Stimulated activated CD8-positive, alpha-beta memory T cell treated with anti-CD3 and anti-CD28 coated beads, Interleukin-7, amount 100 ng/mL, for 4 hours (primary cell): ENCODE measurements at places on chromosomes 3 and 15.
A peak's percentile ranks its signal among the peaks of the same experiment; 100 is the strongest.

DNA sequence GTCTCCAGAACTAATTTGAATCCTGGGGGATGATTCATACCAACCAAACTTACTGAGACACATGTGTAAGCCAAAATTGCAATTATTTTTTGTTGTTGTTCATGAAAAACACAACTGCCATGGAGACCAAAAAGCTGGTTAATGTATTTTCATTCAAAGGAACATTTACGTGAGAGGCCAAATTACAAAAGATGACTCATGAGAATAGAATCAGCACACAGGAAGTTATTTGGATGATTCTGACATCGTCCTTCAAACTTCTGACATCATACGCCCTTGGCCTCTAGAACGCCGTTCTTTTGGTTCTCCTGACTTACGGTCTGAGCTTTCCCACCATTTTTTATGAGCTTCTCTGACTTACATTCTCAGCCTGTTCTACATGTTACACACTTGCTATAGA is 3.0 kb upstream of the ZNF280D start:
- DNase-seq = no peak

DNA sequence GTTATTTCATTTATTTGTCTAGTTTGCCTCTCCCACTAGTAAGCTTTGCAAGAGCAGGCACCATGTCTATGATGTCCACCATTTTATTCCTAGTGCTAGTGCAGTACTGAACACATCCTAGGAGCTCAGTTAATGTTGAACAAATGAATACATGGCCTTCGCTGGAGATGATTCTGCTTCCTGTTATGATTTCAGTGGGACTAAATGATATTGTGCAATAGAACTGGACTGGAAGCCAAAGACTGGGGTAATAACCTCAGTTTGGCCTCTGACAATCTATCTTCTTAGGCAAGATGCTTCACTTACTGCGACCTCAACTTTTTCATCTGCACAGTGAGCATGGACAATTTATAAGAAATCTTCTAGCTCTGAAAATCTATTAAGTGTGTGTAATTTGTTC is 191.3 kb downstream of the ADAMTSL3 start:
- no peak for DNase-seq

- DNase-seq = no peak
Observed at GRCh38 chr3:184733181-184733580, 21.3 kb upstream of the MAGEF1 start.

GRCh38 chr15:41279535-41280283 is 48.6 kb downstream of the CHP1 start:
- DNase-seq = no peak

GRCh38 chr3:171283183-171283847 is 176.9 kb downstream of the TNIK start:
- no peak for DNase-seq

DNA sequence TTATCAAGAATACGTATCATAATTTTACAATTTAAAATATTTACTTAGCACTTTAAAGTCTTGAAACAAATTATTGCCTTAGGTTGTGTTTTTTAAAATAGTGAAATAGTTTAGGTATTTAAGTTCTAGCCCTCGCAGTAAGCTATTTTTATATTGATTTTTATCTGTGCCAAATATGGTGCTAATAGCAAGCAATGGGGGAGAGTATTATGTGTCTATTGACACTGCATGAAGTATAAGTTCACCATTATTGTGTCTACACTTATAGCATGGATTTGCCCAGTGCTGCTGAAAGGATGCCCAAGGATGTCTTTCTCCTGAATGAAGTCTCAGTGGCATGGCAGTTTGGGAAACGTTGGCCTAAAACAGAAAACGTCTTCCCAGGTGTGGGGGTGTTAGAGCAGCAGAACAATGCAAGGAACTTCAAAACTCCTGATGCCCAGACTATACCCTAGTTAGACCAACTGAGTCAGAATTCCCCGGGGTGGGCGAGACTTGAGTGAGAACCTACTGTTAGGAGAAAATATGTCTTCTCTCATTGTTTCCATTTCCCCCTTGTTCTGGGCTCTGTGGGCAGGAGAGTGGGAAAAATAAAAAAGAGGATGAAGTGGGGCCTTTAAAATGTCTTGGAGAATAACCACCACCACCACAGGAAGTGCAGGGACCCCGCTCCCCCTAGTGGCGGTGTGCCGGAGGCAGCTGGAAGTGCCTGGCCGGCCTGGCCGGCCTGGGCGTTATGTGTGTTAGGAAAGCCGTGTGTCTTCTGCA is 104.2 kb upstream of the SLC7A14 start:
- DNase-seq = no peak

DNA sequence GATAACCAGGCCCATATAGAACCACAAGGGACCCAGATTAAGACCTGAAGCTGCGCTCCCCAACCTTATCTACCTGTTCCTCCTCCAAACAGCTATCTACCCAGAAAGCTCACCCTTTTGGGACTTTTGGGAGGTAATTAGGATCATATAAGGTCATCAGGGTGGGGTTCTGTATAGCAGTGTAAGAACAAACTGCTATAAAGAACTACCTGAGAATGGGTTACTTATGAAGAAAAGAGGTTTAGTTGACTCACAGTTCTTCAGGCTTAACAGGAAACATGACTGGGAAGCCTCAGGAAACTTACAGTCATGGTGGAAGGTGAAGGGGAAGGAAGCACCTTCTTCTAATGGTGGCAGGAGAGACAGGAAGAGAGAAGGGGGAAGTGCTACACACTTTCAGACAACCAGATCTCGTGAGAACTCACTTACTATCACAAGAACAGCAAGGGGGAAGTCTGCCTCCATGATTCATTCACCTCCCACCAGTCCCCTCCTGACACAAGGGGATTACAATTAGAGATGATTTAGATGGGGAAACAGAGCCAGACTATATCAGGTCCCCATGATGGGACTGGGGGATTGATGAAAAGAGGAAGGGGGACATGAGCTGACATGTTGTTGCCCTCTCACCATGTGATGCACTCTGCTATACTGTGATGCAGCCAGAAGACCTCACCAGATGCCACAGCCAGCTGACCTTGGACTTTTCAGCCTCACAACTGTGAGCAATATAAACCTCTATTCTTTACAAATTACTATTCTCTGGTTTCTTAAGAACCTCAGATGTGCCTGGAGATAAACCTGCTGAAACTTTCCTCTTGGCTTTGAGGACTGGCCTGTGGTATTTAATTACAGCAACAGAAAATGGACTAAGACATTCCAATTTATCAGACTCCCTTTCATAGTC is 15.3 kb upstream of the FMN1 start:
- DNase-seq = no peak

GRCh38 chr3:179871782-179872181 is 165.0 kb downstream of the PEX5L start:
- DNase-seq = no peak

DNA sequence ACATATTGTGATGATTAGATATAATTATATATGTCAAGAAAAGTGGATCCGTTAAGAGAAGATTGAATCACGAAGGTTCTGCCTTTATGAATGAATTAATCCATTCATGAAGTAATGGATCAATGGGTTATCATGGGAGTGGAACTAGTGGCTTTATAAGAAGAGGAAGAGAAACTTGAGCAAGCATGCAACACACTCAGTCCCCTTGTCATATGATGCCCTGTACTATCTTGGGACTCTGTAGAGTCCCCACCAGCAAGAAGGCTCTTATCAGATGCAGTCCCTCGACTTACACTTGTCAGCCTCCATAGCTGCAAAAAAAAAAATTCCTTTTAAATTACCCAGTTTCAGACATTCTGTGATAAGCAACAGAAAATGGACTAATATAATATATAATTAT is 301.9 kb downstream of the RAP2B start:
- no peak for DNase-seq

- no peak for DNase-seq
Observed at GRCh38 chr3:99716463-99716995, 78.1 kb downstream of the COL8A1 start.

- DNase-seq = no peak
Observed at GRCh38 chr3:152050903-152051302, 177.5 kb downstream of the SUCNR1 start.

DNA sequence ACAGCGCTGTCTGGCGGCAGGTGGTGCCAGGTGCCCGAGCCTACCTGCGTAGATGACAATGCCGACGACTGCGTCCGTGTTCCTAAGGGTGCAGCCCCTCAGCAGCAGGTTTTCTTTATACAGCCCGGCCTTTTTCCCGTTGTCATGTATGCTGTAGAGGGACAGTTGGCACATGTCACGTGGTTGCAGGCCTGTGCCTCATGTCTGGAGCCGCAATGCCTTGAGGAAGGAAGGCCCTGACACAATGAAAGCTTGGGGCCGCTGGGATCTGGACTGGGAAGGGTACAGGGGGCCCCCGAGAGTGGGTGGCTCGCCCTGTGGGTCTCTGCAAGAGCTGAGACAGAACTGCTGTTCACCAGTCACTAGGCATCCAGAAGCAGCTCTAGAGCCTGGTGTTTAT is 136.0 kb downstream of the ATP10A start:
- DNase-seq = no peak

GRCh38 chr3:183845090-183845489 is 19.7 kb upstream of the MAP6D1 start:
- no peak for DNase-seq

- DNase-seq = no peak
Observed at GRCh38 chr3:35486295-35486694, 153.0 kb upstream of the ARPP21 start.

GRCh38 chr3:98039322-98040024 is 4.4 kb upstream of the GABRR3 start:
- DNase-seq = peak; percentile 44
